ENCODE measurements at places on chromosomes 1 and 21. TPM values are rescaled to one million over a fixed set of nuclear protein-coding genes. Genes with fewer than 3 reads are reported as not detected.

DNA sequence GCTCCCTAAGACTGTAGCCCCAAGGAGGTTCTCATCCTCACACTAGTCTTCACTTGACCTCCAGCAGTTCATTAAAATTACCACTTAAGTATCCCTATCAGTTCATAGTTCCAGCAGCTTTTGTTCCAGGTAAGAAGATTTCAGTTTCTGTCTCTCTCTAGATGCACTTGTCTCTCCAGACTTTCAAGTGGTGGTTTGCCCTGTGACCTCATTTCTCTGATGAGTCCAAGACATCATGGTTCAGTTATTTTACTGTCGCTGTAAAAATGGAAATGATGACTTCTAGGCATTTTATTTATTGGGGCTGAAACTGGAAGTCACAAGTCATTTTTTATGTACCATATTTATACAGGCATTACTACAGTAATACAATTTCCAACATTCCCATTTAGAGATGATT is 17.9 kb upstream of the RGS18 start:
- DNase-seq, result no peak

Gene SCYL3
- 12.7 TPM for total RNA-seq

Gene FCRL1
- not detected for total RNA-seq

DNA sequence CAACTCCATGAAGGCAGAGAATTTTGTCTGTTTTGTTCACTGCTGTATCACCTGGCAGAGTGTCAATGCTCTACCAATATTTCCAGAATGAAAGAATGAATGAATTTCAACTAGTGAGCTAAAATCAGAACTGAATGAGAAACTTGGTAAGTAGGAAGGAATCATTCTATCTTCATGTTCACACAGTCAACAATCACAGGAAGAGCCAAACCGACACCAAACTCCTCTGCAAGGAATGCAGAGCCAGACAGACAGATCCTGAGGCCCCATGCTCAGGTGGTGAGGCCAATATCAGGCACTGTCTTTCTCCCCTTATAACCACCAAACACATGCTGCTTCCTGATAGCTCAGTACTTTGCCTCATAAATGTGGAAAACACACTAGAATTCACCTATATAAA is 139.1 kb downstream of the SLC45A1 start:
- DNase-seq, result no peak

GRCh38 chr1:205271277-205271676 is 43.5 kb downstream of the TMCC2 start:
- no peak for DNase-seq

DNA sequence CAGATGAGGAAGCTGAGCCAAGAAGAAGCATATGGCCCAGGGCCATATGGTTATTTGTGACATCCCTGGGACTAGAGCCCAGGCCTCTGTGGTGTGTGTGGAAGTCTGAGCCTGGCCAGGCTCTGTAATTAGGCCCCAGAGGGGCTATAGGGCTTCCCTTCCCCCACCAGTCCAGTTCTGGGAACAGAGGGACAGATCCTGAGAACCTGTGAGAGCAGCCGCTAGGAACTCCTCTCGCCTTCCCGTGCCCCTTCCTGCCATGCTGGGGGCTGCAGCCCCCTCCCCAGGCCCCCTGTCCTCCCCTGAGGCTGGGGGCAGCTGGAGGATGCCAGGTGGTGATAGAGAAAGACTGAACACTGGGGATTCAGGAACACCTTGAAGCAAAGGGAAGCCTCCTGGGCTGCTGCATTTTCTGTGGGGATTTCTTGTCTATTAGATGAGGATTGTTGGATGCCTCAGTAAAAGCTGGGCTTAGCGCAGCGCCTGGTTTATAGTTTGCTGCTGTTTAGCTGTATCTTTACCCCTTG is 33.3 kb downstream of the COQ8A start:
- no peak for DNase-seq

Gene ERG
- not detected for total RNA-seq

DNA sequence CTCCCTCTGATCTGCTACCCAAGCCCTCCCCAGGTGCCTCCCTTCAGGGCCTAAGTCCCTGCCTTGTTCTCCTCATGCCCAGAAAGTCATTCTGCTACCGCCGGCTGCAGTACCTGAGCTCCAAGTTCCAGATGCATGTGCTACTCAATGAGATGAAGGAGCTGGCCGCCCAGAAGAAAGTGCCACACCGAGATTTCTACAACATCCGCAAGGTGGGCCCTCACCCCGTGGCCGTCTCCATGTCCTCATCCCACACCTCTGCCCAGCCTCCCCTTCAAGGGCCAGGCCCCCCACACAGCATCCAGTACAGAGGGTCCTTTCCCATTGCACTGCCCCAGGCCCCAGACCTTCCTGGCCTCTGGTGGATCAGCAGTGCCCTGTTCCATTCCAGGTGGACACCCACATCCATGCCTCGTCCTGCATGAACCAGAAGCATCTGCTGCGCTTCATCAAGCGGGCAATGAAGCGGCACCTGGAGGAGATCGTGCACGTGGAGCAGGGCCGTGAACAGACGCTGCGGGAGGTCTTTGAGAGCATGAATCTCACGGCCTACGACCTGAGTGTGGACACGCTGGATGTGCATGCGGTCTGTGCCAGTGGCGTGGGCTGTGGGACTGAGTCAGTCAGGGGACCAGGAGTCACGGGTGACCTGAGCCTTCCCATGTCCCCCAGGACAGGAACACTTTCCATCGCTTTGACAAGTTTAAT is 8.2 kb downstream of the AMPD2 start:
- no peak for DNase-seq

- no peak for DNase-seq
Observed at GRCh38 chr1:35808450-35809113, 766 bp downstream of the AGO4 start.

DNA sequence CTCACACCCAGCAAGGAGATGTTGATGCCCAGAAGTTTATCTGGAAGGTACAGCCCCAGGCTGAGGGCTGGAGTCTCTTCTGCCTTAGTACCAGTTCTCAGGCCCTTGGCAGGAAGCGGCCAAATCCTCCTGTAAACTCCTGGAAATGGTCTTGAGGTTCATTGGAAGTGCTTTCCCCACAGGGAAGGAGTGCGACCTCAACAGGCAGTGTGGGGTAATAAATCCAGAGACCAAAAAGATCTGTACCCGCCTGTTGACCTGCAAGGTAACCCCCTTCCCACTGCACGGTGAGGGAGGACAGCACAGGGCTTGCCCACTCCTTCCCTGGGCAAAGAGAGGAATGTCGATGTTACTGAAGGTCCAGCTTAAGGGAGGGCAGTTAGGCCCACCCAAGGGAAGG is 4.5 kb downstream of the ATXN7L2 start:
- DNase-seq, result no peak

- no peak for DNase-seq
Observed at GRCh38 chr1:82034812-82035211, 234.1 kb downstream of the ADGRL2 start.

Gene TTC22
- 2.9 TPM for total RNA-seq

GRCh38 chr1:9101510-9102146 is 27.3 kb downstream of the GPR157 start:
- DNase-seq, result no peak

DNA sequence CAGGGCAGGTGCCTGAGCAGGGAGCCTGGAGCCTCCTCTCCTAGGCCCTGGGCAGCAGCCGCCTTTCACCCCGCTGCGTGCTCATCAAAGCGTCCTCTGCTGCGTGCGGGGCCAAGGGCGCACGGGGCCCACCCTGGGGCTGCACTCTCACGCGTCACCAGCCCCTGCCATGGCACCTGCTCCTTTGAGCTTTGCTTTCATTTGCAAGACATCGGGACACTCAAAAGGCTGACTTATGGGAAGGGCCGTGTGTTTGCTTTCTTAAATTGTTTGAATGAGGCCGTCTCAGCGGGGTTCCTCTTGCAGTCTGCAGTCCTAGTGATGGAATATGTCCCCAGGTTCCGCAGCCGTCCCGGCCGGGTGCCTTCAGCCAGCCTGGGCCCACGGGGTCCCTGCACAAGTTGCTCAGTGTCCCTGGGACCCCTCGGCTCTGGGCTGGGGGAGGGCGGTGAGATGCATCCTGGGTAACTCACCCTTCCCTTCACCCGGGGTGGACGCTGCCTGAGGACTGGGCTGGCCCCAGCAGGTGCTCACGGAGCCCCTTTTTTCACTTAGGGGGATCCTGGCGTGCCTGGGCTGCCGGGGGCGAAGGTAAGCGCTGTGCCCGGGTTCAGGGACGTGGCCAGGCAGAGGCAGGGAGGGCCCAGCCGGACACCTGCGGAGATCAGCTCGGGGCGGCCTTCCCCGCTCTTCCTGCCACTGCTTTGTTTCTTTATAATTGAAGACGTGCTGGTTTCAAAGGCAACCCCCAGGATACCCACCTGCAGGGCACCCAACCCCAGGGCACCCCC is 53.1 kb downstream of the SLC19A1 start:
- no peak for DNase-seq

- DNase-seq, result no peak
Observed at GRCh38 chr1:90387805-90388204, 329.3 kb downstream of the BARHL2 start.

DNA sequence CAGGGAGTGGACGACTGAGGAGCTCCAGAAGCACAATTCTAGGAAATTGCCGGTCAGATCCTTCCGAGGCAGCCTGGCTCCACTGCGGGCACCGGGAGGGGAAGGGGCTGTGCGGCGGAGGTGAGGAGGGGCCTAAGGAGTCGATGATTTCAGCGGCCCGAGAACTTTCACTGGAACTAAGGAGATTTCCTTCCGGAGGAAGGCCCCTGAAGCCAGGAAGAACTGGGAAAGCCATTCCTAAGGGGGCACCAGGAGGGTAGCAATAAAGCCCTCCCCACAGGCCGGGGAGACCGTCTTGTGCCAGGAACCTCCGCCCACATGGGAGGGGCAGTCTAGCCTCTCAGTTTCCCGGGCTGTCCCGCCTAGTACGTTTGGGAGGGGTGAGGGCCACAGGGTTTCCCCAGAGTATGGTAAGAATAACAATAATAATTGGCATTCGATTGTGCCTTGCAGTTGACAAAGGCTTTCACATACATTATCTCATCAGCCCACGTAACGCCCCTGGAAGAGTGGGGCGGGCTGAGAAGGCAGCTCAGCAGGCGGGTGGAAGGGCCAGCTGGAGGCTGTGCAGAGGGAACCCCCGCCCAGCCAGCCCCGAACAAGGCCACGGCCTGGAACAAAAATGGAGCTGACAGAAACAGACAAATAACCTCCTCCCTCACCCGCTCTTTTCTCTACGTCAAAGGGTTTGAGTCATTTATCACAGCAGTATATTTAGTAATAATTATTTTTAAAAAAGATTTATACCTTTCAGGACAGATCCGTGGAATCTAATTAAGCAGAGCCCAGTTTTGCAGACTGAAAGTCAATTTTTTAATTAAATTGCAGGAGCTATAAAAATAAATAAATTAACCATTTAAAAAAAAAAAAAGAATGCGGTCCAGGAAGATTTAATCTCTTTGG is 19.8 kb downstream of the NPR1 start:
- no peak for DNase-seq

Gene RGS4
- not detected for total RNA-seq

DNA sequence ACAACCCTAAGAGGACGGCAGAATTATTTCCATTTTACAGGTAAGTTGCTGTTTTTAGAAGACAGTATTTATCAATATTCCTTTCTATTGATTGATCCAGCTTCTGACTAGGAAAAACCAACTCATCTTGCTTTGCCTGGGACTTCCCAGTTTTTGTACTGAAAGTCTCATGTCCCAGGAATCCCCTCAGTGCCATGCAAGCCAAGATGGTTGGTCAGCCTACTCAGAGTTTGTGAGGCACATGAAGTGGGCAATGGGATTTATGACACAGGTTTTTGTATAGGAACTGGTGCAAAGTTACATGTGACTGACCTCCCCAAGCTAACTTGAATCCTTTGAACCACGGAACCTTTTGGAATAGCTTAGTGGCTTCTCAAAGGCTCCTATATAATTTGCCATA is 45.5 kb downstream of the GNG12 start:
- no peak for DNase-seq

Gene PGLYRP4
- not detected for total RNA-seq

GRCh38 chr1:234258071-234258470 is 115.2 kb upstream of the COA6 start:
- no peak for DNase-seq

DNA sequence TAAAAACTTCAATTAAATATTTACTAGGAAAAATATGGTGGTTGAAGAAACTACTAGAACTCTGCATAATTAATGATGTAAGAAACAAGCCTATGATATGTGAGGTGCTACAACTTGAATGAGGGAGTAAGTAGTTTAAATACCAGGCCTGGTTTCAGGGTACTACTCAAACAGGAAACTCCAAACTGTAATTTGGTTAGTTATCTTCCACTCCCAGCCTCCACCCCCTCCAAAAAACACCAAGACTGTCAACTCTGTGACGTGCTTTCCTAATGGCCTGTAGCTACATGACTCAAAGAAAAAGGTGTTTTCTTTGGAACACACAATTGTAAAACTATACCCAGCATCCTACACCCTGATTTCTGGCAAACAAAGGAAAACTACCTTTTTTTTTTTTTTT is 55.9 kb upstream of the RCC1 start:
- DNase-seq, result no peak

GRCh38 chr1:30957560-30958222 is 49.1 kb upstream of the SDC3 start:
- DNase-seq, result no peak

Gene KRTAP19-8
- not detected for total RNA-seq

Gene C1orf141
- not detected for total RNA-seq

- DNase-seq, result no peak
Observed at GRCh38 chr1:1461721-1462317, 9.7 kb upstream of the ATAD3B start.

DNA sequence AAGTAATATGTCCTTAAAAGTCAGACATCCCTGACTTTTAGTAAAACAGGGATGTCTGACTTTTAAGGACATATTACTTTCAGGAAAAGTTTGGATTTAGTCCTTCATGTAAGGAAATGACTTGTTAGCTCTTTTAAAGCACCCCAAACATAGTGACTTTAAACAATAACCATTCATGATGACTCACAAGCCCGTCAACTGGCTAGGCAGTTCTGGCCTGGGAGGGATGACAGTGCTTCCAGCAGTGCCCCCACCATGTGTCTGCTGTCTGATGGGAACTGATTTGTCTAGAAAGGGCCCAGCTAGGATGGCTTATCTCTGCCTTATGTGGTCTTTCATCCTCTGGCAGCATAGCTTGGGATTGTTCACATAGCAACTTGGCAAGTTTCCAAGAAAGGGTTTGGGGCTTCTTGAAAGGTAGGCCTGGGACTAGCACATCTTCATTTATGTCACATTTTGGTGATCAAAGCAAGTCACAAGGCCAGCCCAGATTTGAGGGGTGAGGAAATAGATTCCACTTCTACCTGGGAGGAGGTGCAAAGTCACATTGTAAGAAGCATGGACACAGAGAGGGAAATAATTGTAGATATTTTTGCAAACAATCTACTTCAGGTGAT is 143.5 kb downstream of the C1orf94 start:
- no peak for DNase-seq

DNA sequence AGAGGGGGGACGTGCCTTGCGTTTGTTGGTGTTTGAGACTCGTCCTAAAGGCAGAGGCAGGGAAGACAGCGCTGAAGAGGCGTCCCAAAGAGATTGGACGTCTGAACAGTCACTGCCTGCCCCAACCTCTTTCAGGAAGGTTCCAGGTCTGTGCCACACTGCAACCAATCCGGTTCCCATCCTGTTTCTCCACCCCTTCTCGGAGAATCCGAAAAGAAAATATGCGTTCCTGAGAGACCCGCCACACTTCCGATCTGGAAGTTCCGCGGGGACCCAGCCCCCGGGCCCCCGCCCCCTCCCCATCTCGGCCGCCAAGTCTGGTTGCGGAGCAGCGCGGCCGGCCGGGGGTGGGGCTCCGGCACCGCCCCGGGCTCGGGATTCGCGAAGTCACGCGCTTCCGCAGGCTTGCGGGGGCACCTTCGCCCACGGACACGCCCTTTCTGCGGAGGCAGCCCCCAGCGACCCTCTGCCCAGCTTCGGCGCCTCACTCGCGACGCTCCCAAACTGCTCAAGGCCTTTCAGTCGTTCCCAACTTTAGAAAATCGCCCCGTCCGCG is 124.5 kb upstream of the DPYD start:
- no peak for DNase-seq

Data from CD8-positive, alpha-beta memory T cell (primary cell).